Cortex of kidney (tissue), 1 donor: ENCODE measurements at places on chromosomes 7 and 10.

DNA sequence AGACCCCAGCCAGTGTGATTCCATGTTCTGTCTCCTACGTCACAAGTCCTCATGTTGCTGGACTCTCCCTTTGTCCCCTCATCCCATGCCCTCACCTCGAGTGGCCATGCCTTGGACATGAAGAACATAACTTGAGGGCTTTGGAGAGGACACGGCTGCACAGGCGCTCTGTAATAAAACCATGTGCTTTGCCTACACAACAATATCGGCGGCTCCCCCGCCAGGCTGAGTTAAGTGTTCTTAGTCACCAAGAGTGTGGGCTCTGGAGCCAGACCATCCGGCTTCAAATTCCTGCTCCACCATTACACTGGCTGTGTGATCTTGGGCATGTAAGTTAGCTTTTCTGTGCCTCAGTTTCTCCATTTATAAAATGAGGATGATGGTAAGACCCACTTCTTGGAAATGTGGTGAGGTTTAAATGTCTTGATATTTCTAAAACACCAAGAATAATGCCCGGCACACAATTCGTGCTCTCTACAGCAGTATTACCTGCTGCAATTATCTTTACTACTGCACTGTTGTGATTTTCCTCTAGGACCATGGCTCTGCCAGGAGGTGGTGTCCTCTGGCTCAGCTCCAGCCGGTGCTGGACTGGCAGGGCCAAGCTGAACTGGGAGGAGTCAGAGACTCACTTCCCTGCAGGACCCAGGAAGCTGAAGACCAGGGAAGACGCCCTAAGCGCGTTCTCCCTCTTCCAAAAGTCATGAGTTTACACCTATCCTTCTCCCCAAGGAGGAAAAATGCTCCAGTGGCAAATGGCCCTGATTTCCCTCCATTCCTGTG lies 15.7 kb downstream of the SLIT1 start:
- no peak for DNase-seq

GRCh38 chr7:151658778-151659177 lies 139.1 kb upstream of the RHEB start:
- DNase-seq, result no peak

DNA sequence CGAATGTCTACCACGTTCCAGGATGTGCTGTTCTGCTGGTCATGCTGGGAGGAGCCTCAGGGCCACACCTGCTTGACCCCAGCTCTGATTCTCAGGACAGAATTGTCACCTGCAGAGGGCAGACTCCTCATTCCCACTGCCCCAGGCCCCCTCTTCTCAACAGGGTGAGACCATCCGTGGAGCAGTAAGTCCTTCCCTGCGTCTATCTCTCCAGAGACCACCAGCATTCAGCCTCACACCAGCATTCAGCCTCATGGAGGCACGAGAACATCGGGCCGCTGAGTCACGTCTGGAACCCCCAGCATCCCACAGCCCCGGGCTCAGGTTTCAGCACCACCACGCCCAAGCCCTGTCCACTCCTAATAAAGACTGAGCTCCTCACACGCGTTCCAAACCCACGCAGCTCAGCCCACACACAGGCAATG lies 273.4 kb downstream of the DIP2C start:
- DNase-seq, result no peak

DNA sequence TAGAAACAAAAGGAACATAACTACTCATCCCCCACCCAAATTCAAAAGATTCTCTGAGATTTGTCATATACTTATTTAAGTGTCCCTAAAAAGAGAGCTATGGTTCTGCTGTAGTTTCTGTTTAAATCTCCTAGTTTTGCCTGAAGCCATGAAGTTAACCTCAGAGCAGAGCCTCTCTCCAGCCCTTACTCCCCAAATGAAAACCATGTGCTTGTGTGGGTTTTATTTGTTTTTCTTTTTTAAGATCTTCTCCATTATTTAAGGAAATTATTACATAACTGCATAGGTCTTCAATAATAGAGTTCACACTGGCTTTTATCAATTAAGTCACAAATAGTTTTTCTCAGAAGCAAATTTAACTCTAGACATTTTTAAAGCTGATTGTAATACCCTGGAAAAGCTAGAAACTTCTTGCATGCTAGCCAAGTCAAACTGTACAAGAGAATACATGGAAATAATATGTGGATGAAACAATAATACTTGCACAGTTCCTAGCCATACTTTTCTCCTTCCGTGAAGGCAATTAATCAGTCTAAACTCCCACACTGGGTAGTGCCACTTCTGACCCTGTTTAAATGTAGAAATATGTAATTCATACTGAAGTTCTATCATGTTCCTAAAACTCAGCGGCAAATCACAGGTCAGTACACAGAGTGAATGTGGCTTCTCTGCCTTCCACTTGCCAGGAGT lies 579.7 kb downstream of the SUGCT start:
- no peak for DNase-seq

- no peak for DNase-seq
Observed at GRCh38 chr10:105328503-105329133, 687.5 kb downstream of the SORCS3 start.

GRCh38 chr7:127589896-127590295 lies 1.7 kb downstream of the ARF5 start:
- DNase-seq, result no peak

GRCh38 chr10:14639637-14640036 lies 135.1 kb downstream of the FAM107B start:
- no peak for DNase-seq

DNA sequence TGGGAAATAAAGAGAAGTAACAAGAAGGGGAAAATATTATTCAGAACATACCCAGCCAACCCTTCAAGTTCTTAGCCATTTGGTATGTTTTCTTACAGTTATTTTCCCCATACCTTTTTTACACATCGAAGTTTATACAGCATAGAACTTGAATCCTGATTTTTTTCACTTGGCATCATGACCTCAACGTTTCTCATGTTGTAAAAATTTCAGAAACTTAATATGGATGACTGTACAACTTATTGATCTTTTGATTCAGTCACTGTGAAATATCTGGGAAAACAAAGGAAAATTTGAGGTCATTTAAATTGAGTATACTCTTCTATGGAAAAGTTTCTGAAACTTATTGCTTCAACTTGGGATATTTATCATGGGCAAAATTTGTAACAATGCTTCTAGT lies 103.6 kb upstream of the FAM171A1 start:
- DNase-seq, result no peak

GRCh38 chr10:88787463-88787862 lies 15.1 kb upstream of the LIPM start:
- DNase-seq, result no peak

- DNase-seq, result no peak
Observed at GRCh38 chr10:80996615-80997193, 459.0 kb downstream of the SH2D4B start.

DNA sequence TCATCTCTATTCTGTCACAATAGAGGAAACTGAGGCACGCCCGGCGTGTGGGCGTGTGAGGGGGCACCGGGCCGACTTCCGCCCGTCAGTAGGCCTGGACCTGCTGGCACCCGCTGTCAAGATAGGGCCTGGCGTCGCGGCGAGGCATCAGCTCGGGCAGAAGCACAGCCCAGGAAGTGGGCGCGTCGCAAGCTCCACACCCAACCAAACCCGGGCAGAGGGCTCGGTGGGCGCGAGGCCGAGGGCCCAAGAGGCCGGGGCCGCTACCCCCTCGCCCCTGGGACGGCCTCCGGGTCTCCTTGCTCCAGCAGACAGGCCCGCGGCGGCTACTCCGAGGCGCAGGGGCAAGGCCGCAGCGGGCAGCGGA lies 91.2 kb downstream of the SPAG6 start:
- no peak for DNase-seq

DNA sequence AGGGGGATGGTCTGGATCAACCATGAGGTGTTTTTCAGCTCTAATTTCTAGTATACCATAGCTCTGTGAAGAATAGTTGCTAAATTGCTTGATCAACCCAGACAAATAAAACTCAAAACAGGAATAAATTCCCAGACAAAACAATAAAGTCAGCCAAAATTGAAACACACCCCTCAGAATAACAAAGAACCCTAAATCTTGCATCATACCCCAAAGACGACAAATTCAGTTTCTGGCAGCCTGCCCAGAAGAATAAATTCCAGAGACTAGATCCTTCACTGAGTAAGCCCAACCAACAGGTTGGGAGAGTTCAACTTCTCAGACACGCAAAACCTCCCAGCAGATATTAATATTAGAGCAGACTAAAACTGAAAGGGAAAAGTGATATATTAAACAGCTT lies 11.2 kb upstream of the SEM1 start:
- no peak for DNase-seq

GRCh38 chr10:20977300-20977699 lies 80.2 kb upstream of the NEBL start:
- DNase-seq, result no peak

GRCh38 chr10:101287997-101288635 lies 58.9 kb upstream of the LBX1 start:
- no peak for DNase-seq

DNA sequence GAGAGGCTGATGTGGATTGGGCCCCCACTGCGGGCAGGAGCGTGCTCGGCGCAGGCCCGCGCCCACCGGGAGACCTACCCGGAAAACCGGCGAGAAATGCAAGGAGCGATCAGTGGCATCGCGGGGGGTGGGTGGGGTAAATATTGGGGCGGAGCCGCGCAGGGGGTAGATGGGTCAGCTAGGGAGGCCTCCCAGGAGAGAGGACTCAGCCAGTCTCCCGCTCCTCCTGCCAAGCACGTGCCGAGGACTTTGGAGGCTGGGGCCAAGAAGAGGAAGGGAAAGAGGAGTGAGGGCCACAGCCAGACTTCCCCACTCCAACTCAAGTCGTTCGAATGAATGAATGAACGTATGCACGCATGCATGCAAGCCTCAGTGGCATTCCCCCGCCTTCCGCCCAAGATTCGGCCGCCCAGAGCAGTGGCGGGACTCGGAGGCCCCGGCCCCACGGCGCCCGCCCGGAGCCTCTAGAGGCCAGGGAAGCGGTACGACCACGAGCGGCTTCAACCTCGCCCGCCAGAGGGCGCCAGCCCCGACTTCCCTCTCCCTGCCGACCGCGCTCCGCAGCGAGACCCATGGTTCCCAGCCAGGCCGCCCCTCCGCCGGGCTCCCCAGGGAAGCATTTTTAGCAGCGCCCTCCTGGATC lies 3.6 kb downstream of the NPM3 start:
- no peak for DNase-seq

GRCh38 chr7:47454069-47454973 lies 127.6 kb downstream of the TNS3 start:
- no peak for DNase-seq

- DNase-seq, result no peak
Observed at GRCh38 chr10:114771157-114771556, 50.4 kb upstream of the FHIP2A start.

DNA sequence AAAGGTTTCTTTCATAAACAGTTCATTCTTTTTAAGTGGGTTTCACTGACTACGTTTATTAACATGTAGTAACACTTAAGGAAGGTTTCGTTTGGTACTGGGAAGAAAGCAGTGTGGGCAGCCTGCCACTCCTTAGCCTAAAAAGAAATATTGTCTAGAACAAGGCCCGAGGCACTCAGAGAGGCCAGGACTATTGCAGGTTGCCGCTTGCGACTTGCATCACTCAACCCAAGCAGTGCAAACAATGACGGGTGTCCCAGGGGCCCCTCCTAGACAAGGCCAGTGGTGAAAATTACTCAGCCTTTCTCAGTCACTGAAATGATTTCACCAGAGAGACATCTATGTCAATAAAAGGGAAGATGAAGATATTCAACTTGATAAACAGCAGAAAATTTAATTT lies 243.9 kb downstream of the SNX13 start:
- DNase-seq, result no peak

DNA sequence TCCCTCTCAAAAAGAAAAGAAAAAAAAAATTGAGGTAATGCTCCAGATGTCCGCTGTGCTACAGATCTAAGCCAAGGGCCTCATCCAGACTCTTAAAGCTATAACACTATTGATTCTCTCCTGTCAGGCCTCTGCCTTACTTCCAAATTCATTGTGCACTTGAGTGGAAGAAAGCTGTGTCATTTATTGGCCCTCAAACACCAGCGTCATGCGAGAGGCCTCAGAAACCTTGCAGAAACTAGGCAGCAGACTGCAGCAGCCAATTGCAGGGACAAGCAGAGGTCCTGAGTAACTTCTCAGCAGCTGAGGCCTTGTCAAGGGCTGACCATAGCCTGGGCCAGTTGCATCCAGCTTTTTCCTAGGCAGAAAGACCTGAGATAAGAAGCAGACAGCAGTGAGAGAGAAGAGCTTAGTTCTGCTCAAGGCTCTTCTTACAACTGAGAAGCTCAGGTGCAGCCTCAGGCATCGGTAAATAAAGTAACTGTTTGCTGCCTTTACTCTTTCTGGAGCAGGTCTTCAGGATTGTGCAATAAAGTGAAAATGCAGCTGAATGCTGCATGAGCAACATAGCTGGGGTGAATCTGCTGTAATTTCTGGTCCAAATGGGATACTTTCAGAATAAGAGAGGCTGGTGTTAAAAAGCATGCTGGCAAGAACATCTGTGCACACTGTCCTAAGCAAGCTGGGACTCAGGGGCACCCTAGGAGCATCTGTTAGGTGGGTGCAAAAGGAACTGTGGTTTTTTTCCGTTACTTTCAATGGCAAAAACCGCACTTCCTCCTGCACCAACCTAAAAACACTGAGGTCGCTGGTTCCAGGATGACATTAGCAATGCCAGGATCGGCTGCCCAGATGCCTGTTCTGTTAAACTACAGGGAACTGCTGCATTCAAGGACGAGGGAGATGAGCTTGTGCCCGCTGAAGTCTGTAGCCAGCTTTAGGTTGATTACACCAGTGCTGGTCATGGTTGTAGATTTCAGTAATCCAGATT lies 181.8 kb upstream of the PFKP start:
- DNase-seq, result no peak

DNA sequence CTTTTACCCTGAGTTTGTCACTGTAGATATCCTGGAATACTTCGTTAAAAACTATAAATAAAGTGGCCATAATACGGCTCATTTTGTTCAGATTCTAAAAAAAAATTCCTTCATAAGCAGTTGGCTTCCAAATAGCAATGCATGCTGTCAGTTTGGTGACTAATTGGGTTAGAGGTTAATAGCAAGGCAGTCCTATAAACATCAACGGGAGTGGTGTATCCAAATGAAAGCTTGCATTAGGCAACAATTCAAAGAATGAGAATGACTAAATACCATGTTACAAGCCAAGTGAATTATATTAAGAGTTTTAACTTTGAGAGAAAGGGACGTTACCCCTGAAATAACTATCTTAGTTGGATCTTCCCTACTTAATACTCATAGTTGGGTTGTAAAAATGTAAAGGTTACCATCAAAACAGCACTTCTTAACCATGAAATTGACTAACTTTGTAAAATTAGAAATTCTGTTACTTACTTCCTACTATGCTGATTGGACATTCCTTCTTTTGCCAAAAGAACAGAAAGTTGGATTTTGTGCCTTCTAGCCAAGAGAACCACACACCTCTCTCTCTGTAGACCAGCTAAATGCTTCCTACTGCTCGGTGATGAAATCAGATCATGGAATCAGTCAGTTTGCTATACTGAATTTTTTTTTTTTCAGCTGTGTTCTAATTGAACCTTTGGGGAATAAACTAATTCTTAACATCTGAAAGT lies 98.0 kb downstream of the KAT6B start:
- DNase-seq, result no peak

DNA sequence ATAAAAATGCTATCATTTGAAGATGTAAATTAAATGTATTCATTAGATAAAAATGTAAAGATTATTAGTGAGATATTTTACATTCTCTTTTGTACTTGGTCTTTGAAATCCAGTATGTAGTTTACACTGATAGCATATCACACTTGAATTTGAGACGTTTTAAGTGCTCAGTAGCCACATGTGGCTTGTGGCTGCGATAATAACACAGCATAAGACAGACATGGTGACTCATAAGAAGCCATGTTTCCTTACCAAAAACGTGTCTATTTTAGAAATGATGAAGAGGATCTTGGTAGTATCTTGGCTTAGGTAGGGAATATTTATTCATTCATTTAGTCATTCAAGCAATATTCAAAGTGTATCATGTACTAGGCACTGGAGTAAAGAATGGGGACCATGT lies 149.3 kb downstream of the POU6F2 start:
- DNase-seq, result no peak
